Activated T-helper 1 cell treated with anti-CD3 and anti-CD28 coated beads, Interleukin-2, amount 50 U/mL, for 16 hours (primary cell): ENCODE measurements at places on chromosomes 4 and X.

GRCh38 chr4:100674976-100675375 is 157.2 kb upstream of the EMCN start:
- DNase-seq: no peak

- DNase-seq: no peak
Measured at GRCh38 chrX:133297284-133297683, 79.1 kb upstream of the TFDP3 start.

DNA sequence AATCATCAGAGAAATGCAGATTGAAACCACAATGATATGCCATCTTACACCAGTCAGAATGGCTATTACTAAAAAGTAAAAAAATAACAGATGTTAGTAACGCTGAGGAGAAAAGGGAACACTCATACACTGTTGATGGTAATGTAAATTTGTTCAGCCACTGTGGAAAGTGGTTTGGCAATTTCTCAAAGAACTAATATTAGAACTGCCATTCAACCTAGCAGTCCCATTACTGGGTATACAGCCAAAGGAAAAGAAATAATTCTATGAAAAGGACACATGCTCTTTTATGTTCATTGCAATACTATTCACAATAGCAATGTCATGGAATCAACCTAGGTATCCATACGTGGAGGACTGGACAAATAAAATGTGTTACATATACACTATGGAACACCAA is 566.3 kb downstream of the STPG2 start:
- no peak for DNase-seq

DNA sequence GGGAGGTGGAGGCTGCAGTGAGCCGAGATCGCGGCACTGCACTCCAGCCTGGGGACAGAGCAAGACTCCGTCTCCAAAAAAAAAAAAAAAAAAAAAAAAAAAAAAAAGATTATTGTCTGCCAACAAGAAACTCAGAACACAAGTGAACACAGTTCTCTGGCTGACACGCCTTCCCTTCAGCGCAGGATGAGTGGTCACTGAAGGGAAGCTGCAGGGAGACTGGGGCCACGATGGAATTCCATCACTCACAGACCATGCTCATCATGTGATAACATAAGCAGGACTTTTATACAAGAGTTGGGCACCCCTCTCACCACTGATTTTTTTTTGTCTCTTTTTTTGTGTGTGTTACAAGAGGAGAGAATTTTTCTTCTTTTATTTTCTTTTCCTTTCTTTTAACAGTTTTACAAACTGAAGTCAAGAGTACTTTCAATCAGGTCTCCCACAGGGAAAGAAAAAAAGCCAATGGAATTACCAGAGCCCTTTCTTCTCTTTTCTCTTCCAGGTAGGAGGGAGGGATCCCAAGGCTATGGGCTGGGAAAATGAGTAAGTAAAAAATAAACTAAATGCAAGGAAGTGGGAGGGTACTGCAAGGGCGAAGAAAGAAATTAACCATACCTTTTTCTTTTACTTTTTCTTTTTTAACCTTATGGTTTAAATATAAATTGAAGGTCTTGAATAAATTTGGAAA is 435.6 kb downstream of the GPM6A start:
- DNase-seq: no peak

GRCh38 chr4:79638735-79639134 is 230.7 kb upstream of the GK2 start:
- no peak for DNase-seq

DNA sequence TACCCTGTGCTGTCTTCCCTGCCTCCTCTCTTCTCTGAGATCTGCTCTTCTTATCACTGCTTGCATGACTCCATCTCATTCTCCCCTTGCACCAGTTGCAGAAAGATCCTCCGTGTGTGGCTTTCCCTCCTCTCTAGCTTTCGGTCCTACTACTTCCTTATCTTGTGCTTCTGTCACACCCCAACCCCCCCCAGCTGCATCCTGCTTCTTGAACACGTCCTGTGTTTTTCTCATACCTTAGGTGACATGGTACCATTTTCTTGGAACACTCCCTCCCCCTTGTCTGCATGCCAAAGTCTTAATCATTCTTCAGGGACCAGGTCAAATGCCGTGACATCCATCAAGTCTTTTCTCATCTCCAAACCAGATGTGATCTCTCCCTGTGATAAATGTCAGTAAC is 46.4 kb downstream of the FHL1 start:
- DNase-seq: no peak

DNA sequence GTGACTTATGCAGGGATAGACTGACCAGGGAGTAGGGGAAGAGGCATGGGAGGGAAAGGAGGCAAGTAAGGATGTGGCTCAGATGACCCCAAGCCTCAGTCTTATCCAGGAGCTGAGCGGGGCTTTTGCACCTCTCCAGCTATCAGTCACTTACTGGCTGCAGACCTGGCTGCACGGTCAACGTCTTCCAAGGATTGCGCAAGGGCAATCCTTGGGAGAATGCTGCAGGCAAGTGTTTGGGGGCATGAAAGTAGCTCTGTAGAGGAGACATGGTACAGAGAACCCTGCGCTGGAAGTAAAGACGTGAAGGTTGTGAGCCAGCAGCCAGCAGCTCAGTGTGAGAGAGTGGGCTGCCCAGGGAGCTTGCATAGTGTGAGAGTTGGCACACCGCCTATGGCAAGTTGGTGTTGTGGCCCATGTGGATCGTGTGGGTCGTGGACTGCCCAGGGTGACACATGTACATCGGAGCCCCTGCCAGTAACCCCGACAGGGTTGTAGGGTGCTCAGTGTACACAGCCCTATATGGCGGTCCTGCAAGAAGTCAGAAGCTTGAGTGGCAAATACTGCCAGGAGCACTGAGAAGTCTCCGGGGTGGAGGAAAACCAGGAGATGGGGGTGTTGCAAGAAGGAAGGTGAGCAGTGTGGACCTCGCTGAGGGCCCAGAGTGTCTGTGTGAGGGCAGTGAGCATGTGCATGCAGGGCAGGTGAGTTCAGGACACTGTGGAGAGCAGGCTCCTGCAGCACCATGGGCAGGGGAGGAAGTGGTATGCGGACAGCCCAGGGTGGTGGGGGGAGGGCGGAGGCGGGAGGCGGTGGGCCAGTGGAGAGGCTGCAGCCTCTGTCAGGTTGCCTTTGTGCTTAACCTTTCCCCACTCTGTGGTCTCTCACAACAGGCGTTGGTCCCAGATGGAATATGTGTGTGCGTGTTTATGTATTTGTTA is 50.9 kb downstream of the KIT start:
- DNase-seq: no peak

GRCh38 chrX:54807524-54808108 is at the start of gene MAGED2:
MAGED2 (plus strand) TSS chrX:54807745; CDS start chrX:54809332, 1,587 bp downstream.
- peak; percentile 27 for DNase-seq

- no peak for DNase-seq
Measured at GRCh38 chr4:159055833-159056232, 47.0 kb upstream of the RAPGEF2 start.

DNA sequence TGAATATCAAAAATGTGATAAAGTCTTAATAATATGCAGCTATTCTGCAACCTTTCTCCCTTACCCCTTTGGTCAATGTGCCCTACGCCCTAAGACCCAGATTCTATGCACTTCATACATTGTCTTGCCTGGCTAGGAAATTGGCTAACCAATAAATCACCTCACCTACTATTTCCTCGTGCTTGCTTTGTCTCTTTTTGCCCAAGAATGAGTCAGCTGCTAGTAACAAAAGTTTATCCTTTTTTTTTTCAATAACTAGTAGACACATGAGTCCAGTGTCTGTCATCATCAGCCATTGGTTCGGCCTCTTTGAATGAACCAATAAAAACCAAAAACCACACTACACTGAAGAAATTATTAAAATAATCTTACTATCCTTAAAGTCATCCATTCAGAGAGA is 387.1 kb downstream of the PPP3CA start:
- no peak for DNase-seq

DNA sequence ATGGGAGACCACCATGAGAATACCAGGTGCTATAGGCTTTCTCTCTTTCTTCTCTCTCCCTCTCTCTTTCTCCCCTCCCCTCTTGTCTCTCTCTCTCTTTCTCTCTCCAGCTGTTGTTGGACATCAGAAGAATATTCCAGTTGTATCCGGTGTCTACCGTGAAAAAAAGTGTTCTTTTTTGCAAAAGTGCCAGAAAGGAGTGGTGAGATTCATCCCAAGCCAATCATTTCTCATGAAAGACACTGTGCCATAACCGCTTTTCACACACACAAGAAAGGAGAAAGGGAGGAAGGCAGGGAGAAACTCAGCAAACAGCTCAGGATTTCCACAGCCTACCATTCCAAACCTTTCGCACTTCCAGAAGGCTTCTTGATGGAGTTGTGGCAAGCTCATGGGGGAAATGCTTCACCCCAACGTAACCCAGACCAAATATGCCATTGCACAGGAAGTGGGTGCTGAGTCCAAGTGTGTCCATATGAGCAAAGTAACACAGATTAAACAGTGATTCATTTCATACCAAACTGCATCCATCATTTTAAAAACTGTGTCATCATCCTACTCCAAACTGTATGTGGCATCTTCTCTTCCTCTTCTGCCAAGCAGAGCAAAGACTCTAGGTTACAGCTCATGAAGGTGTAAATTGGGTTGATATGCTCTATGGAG is 224.0 kb downstream of the APBB2 start:
- DNase-seq: no peak

- no peak for DNase-seq
Measured at GRCh38 chr4:2757426-2757825, 1.3 kb upstream of the TNIP2 start.

- DNase-seq: no peak
Measured at GRCh38 chr4:189787216-189788031, 153.2 kb upstream of the FRG1 start.

DNA sequence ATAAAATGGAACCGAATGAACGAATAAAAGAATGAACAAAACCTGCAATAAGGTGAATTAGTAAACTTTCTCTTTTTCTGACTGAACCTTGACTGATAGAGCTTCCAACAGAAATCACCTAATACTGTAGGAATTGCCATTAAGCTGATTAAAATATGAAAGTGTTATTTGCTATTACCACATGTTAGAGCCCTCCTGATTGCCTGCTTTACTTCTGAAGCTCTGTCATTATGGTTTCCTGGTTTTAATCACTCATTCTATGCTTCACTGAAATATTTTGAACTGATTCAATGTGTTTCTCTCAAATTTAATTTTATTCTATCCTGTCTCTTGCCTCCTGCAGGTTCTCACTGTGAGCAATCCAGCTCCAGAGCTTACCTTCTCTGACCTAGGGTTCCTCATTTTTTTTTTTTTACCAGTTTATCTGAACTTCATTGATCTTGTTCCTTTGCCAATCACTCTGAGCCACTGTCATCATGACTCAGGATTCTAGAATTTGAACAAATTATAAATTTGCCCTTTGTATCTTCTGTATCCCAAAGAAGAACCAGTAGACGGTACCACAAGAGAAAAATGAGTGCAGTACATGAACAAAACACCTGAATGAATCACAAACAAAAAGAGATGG is 48.1 kb upstream of the UGT2B15 start:
- DNase-seq: no peak

DNA sequence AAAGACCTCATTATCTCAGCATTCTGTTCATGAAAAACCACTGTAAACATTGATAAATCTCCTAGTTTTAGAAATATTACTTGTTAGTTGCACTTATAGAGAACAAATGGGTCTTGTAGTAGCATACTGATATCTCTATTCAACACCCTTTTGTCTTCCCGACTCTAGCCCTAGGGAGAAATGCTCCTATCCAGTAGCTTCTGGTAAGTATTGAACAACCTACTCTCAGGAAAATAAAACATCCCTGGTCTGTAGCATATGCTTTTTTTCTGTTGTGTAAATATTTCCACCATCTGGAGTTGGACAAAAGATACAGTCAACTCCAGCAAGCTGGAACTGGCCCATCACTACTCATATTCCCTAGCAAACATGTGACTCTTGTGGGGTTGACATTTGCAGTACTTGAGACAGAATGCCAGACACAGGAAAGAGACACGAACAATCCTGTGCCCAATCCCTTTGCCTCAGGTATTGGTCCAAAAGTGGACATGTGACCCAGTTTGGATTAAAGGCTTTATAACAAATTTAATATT is 188.2 kb downstream of the GC start:
- DNase-seq: no peak

GRCh38 chr4:13176741-13177142 is 307.4 kb downstream of the RAB28 start:
- no peak for DNase-seq

- no peak for DNase-seq
Measured at GRCh38 chr4:139535228-139535870, 20.7 kb downstream of the SETD7 start.
